H54 (cell line): ENCODE measurements at places on chromosomes 13 and 19.
A peak's percentile ranks its signal among the peaks of the same experiment; 100 is the strongest.

DNA sequence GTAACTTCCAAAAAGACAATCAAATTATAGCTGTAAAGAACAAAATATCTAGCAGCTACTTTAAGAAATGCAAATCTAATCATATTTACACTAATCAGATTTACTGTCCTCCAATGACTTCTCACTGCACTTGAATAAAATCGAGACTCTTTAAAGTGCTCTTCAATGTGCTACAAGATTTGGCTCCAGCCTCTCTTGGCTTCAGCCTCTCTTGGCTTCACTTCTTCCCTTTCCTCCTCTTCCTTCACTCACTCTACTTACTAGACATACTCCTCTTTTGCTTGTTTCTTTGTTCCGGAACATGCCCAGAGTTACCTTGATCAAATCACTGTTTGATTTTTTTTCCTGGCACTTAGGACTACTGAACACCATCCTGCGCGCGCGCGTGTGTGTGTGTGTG is 495.4 kb downstream of the LMO7 start:
- no peak for DNase-seq

DNA sequence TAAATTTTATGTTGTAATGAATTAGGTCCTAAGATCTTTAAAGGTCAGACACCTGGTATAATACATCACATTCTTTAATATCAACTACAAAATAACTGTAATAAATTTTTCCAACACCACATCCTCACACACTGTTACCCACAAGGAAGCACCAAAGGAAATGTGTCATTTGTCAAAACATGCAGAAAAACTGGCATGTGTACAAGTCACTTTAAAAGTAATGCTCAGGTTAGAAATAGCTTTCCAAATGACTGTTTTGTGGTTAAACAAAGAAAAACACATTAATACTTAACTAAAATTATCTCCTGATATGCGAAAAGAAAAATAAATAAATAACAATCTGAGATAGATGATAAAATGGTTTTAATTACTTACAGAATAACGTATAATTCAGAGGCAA is 74.7 kb downstream of the MZT1 start:
- DNase-seq: no peak

DNA sequence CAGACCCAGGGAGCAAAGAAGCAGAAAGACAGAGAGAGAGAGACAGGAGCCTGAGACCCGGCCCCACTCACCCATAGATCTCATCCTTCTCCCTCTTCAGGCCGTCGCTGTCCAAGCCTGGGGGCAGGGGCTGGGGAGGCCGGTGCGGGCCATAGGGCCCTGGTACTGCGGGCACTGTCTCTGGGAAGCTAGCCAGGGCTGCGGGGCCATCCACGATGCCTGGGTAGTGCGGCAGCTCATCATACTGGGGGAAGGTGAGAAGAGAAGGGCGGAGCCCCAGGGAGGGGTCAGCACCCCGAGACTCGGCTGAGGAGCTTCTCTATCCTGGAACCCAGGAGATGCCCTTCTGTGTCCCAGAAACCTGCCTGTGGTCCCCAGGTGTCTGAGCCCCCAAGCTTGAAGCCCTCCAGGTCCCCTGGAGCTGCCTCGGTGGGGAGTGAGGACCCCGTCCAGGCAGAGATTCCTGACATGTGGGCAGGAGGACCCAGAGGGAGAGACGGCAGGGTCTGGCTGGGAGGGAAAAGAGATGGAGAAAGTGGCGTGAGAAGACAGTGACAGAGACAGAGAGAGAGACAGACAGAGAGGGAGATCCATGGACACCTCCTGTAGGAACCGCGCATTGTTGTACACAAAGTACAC is 2.1 kb downstream of the MEIS3 start:
- no peak for DNase-seq

- DNase-seq: no peak
Measured at GRCh38 chr13:98533912-98534311, 43.0 kb downstream of the STK24 start.

GRCh38 chr13:31441800-31442510 is 242.2 kb downstream of the B3GLCT start:
- DNase-seq: no peak

GRCh38 chr13:19586904-19587634 is 25.7 kb upstream of the TPTE2 start:
- no peak for DNase-seq

DNA sequence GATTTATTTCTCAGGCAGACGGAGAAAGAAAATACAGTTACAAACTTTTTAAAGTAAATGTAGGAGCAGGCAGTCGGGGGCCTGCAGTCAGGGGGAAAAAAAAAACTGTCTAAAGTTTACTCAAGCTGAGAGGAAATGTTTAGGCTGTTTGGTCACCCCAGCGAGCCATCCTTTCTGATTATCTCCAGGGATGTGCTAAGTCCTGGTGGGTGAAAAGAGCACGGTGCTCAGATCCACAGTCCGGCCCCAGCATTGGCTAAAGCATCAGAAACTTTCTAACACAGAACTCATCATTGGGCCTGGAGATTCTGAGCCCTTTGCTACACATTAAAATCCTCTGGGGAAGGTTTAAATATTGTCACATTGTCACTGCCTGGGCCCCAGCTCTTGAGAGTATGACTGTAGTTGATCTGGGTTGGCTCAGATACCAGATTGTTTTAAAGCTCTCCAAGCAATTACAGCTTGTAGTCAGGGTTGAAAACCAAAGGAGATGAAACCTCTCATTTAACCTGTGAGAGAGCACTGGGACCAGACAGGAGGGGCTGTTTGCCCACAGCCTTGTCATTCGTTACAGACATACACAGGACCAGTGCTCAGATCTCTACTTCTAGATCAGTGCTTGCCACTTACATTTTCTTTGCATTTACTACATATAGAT is 131.1 kb upstream of the HTR2A start:
- DNase-seq: no peak

GRCh38 chr13:73767747-73768315 is 366.4 kb downstream of the KLF12 start:
- no peak for DNase-seq

DNA sequence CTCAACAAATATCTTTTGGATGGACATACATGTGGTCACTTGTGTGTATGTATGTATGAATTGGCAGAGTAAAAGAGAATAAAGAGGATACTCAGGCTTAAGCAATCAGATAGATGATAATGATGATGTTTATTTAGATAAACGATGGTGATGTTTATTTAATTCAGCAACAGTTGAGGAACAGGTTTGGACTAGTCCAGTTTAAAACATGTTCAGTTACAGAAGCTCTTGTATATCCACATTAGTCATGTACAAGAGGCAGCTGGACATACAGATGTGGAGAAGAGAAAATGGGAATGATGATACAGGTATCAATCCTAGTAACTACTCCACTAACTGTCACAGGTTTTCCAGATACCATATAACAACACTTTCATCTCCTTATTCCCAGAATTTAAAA is 232.1 kb downstream of the DIAPH3 start:
- DNase-seq: no peak

- no peak for DNase-seq
Measured at GRCh38 chr19:4559569-4559968, at the start of gene SEMA6B. TSS of gene SEMA6B (minus strand) at chr19:4559684. CDS start at chr19:4558457, 1,227 bp downstream.

DNA sequence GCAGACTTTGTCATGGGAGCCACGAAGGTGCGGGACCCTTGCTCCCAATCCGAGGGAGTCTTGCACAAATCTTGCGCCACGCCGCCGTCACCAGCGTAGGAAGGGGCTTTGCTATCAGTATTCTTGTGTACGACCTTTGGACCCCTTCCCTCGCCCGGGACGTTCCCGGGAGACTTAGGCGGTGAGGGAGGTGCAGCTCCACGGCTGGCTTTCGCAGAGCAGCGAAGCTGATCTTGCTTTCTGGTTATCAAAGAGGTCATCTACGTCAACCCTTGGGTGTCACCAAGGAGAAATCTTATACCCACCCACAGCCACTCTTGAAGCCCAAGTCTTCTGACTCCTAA is 583 bp downstream of the TECR start:
- no peak for DNase-seq

DNA sequence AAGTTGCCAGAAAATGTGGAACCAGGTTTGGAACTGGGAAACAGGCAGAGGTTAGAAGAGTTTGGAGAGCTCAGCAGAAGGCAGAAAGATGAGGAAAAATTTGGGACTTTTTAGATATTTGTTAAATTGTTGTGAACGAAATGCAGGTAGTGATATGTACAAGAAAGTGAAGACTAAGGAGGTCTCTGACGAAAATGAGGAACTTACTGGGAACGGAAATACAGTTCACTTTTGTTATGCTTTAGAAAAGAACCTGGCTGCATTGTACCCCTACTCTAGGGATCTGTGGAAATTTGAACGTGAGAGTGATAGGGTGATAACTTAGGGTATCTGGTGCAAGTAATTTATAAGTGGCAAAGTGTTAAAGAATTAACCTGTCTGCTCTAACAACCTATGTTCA is 632.4 kb downstream of the SLITRK5 start:
- no peak for DNase-seq

GRCh38 chr19:1453525-1454364 is 3.8 kb downstream of the APC2 start:
- DNase-seq: peak; percentile 96

DNA sequence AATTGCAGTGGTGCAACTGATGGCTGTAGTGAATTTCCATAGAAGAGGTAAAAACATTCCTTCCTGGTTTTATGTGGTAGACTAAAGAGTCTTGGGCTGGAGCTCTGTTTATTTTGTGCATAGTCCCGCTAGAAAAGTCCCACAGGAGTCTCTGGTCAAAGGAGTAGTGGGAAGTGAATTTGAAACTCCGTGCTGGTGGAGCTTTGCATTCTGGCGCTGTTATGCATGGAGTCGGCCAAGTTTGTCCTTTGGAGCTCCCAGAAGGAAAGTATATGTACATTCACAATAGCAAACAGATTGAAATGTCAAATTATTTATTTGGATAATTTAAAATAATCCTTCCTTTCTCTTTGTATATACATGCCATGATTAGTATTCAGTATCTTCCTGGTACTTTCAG is 296.5 kb downstream of the LMO7 start:
- DNase-seq: no peak

GRCh38 chr13:71829547-71829946 is 37.5 kb downstream of the DACH1 start:
- no peak for DNase-seq

DNA sequence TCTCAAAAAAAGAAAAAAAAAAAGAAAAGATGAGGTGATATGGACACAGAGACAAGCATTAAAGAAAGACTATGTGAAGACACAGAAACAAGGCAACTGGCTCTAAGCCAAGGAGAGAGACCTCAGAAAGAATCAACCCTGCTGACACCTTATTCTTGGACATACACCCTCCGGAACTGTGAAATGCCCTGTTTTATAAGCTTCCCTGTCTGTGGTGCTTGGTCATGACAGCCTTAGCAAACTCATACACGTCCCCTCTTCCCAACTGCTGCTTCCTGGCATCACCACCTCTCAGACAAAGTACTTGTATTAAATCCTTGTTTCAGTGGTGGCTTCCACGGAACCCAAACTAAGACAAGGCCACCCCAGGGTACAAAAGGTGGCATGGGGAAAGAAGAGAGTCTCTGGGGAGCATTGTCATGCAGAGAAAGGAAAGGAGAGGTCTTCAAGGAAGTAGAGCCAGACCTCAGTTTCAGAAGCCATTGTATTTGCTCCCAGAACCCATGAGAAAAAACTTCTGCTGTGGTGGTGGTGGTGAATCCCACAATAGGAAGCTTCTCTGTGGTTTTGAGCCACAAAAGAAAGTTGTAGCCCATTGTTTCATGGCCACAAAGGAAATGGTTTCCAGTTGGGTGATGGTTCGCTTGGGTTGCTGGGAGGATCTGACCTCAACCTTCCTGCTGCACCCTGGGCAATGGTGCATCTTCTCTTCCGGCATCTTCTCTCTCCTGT is 16.3 kb upstream of the TSPAN16 start:
- no peak for DNase-seq

GRCh38 chr13:74912898-74913297 is 569.1 kb downstream of the TBC1D4 start:
- no peak for DNase-seq

DNA sequence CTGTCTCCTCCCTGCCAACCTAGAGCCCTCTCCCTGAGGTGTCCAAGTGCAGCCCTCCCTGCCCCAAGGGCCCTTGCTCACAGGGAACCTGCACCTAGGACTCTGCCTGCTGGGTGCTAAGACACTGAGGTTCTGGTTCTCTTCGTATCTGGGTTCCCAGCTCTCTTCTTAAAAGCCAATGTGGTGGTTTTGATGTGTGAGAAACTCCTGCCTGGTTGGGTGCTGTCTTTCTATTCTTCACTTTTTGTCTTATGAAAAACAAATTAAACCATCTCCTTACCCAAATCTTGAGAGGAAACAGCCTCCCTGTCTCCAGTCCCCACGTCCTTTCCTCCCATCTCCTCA is 4.3 kb upstream of the KMT2B start:
- no peak for DNase-seq

DNA sequence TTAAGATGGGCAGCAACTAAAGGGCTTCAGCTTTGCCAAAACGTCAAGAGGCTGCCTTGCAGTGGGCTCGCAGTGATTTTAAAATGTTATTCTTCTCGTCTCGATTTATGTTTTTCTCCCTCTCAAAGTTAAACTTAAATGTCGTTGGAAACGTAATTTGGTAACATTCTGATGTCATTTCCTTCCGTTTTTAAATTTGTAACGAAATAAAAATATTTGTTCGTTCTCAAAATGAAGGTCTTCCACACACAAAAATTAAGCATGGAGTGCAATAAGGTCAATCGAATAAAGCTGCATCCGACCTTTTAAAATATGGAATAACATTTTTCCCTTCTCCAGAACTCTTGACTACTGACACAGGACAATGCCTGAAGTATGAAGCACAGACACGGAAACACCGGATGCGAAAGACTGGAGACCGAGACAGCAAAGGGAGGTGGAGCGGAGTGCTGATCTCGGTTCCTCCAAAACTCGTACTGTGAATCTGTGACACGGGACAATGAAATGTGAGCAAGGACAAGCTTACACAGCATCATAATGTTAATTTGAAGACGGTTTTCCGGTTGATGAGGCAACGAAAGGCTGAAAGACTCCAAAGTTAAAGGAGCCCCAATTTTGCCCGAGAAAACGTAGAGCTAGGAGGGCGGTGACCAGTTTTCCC is 850 bp downstream of the MTMR6 start:
- DNase-seq: no peak

DNA sequence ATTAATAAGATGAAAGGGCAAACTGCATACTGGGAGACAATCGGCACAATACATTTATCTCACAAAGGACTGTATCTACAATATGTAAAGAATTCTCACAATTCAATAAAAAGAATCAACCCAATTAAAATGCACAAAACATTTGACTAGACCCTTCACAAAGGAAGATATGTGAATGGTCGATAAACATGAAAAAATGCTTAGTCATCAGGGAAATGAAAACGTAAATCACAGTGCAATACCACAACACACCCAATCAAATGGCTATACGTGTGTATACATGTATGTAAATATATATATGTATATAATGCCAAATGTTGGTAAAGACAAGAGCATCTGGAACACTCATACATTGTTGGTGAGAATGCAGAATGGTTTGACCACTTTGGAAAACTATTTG is 21.9 kb upstream of the RFC3 start:
- no peak for DNase-seq

DNA sequence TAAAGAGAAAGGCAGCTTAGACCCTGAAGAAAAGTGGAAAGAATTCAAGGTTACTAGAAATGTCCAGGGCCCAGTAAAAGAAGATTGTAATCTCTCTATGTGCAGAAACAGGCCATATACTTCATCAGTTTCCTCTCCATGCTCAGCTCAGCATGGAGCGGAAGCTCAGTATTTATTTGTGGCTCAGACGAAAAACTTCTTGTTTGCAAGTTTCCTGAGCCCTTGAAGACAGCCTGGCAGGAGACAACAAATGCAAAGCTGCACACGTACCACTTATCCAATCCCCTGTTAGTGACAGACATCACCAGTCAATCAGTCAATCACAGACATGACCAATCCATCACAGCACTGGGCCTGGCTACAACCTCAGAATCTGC is 8.1 kb upstream of the KLF2 start:
- DNase-seq: no peak

GRCh38 chr13:94382517-94382916 is 97.0 kb downstream of the DCT start:
- DNase-seq: no peak
